ENCODE measurements at places on chromosomes 2 and 18.

DNA sequence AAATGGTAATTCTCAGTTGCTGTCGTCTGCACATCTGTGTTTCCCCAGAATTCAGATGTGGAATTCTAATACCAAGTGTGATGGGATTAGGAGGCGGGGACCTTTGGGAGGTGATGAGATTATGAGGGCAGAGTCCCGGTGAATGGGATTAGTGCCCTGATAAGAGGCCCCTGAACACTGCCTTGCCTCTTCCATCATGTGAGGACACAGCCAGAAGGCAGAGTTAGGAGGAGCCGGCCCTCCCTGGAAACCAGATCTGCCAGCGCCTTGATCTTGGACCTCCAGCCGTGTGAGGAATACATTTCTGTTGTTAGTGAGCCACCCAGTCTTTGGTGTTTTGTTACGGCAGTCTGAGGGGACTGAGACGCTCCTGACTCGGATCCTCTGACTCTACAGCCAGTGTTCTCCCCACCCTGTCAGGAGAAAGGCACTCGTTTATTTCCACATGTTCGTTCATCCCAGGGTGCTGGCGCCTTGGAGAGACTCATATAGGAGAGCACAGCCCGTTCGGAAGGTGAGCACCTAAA is 395.0 kb downstream of the ZNF516 start:
- DNase-seq, result no peak

- peak; percentile 32 for DNase-seq
Measured at GRCh38 chr18:51150113-51150700, 47.3 kb downstream of the MEX3C start.

DNA sequence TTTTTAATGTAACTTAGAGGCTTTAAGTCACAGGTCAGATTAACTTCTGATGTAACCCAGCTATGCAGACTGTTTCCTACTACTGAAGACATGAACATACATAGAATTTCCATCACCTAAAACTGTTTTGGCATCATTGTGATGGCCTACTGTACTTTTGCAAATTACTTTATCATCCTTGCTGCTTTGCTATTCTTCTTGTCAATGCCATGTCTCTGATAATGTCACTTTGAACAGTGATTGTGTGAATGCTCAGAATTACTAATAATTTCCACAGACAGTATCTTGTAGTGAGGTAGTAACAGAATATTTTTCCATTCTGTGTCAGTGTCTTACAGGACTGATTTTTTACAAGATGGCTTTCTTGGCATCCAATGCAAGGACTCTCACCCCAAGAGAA is 663.5 kb downstream of the DPP10 start:
- DNase-seq, result no peak

- no peak for DNase-seq
Measured at GRCh38 chr2:178066890-178067669, 5.5 kb downstream of the PDE11A start.

DNA sequence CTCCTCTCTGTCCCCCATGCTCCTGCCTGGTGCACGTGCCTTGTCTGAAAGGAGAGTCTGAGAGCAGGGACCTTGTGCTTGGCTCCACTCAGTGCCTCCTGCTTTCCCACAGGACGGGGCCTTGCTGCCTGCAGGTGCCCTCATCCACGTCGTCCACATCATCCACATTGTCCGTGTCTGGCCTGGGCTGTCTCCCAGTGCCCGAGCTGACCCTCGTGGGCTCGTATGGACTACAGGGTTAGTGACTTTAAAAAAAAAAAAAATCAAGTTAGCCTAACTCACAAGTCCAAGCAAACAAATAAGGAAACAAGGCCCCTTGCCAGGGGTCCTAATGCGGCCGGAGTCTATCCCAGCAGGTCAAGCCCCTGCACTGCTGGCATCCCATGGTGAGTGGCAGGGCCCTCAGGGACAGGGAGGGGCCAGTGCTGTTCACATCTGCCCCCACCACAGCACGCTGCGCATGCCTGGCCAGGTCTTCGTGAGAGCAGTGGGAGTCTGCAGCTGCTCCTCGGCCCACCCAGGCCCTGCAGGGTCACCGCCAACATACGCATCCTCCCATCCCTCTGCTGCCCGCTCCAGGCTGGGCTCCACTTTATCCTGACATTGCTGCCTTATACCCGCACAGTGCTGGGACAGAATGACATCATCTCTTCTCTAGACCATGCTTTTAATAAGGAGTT is 232.6 kb downstream of the NDUFA10 start:
- no peak for DNase-seq

DNA sequence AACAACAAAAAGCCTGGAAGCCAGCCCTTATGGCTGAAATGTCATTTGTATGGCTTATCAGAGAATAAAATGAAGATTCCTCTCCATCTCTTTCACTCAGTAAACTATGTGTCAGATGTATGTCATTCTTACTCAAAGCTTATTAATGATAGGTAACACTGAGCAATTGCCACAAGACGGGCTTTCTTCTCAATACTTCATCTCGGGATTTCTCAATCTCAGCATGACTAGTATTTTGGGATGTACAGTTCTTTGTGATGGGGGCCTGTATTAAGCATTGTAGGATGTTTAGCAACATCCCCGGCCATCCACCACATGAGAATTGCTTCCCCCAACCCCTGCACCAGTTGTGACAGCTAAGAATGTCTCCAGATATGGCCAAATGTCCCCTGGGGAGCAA is 80.2 kb downstream of the MREG start:
- DNase-seq, result no peak

Data from AG08396 (cell line).